Heart right ventricle (tissue), 16 donors: ENCODE measurements at places on chromosomes 11 and 22. TPM values are rescaled to one million over a fixed set of nuclear protein-coding genes. Genes with fewer than 3 reads are reported as not detected.
A peak's percentile ranks its signal among the peaks of the same experiment; 100 is the strongest.

MMP10 gene
- total RNA-seq = not detected

GRCh38 chr11:35063488-35063931 is 75.5 kb upstream of the CD44 start:
- H3K27ac ChIP-seq = no peak overlapping the region
- no peak for DNase-seq
- peaks cover 11% of the 10 kb centered on the region for H3K4me1 ChIP-seq
- H3K4me3 ChIP-seq = no peak overlapping the region
- no peaks in the 10 kb centered on the region for H3K27me3 ChIP-seq

GRCh38 chr11:85844439-85845123 is 10.6 kb upstream of the CCDC83 start:
- H3K4me1 ChIP-seq = no peaks in the 10 kb centered on the region
- no peaks in the 10 kb centered on the region for H3K27me3 ChIP-seq

- H3K36me3 ChIP-seq = no peaks in the 10 kb centered on the region
- H3K4me1 ChIP-seq = peaks cover 15% of the 10 kb centered on the region
- no peak for DNase-seq
- no peak overlapping the region for H3K27ac ChIP-seq
- H3K27me3 ChIP-seq = no peaks in the 10 kb centered on the region
These were observed 3.6 kb downstream of the CLTCL1 start for GRCh38 chr22:19287889-19288288.

DNA sequence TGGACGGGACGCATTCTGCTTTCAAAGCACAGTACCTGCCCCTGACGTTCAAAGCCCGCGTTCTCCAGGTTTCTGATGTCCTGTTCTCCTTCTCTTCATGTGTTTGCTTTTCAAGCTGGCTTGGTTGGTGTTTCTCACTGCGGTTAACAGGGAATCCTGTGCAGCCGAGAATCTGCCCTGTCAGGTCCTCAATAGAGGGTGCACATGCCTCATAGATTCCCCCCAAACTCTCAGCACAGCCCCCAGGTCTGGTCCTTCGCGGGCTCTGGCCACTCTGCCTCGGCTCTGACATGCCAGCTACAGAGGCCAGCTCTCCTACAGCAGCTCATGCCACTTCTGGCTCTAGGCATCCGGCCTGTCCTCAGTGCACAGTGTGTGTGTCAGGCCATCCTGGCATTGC is 1343.8 kb downstream of the TBC1D22A start:
- H3K4me3 ChIP-seq = no peak overlapping the region
- no peak for DNase-seq

DNA sequence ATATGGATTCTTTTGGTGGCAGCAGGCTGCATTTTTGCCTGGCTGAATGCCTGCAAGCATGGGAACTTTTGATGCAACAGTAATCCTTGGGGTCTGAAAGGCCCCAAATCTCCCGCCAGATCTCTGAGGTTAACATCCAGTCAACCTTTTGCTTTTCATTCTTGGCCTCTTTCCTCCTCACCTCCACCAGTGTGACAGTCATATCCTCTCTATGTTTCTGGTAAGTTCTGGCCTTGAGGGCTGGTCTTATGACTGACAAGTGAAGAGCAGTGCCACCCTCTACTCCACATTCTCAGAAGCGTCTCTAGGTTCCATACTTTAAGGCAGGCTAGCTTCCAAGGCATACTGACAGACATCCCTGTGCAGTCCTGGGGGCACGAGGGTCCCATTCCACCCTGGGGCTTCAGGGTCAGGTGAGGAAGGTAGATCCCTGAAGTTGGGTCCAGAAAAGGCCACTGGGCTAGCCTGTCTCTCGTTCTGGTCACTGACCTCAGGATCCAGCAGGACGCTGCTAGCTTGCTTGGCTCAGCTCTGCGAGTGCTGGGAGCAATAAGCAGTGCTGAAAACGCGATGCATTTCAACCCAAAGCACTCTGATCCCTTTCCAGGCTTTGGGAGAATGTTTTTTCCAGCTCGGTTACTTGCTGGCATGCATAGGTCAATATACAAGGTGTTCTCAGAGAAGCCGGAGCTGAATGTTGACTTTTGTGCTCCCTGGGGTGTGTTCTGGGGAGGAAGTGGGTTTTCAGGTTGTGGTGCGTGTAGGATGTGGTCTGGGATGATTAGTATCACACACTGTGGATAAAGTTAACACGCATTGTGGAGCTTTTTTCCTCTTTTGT is 75.2 kb downstream of the PTPRJ start:
- H3K36me3 ChIP-seq = no peaks in the 10 kb centered on the region
- H3K27ac ChIP-seq = no peak overlapping the region
- peaks cover 23% of the 10 kb centered on the region for H3K4me1 ChIP-seq
- H3K27me3 ChIP-seq = no peaks in the 10 kb centered on the region
- no peak for DNase-seq

DNA sequence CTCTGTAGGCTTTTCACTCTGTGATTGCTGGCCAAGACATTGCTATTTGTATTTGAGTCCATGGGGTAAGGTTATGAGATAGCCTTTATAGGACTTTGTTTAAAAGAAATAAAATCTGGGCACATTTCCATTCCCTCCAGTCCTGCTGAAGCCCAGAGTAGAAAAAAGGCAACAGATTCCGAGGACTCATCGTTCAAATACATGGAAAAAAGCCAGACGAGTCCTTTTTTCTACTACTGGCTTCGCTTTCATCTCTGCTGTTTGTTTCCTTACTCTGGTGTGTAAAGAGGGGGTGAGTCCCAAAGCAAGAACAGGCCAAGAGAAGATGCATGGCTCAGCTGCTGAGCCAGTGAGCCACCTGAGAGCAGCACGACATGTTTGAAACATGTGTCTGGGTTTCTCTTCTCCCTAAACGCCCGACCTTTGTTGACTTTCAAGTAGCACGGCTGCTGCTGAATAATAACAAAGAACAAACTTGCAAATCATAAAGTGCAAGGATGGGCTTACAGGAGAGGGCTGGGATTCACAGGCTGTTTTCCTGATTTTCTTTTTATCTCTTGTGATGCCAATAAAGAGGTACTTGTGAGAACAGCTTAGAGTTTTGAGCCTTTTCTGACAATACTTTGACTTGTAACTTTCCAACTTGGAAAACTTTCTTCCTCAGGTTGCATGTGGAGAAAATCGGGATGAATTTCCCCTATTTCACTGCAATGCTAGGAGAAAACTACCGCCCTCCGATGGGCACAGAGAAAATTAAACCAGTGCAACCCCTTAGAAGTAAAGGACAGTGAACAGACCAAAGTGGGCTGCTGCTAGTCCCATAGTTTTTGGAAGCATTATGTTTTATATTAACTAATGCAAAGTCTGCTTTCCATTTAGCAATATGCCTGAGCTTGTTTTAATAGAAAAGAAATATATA is 195.2 kb upstream of the RAG2 start:
- H3K4me1 ChIP-seq = no peaks in the 10 kb centered on the region
- no peaks in the 10 kb centered on the region for H3K36me3 ChIP-seq
- H3K4me3 ChIP-seq = peak overlapping the region; percentile 3

- H3K4me3 ChIP-seq = no peak overlapping the region
- H3K27ac ChIP-seq = no peak overlapping the region
- DNase-seq = no peak
These were observed 30.1 kb downstream of the PPM1F start for GRCh38 chr22:21922370-21923162.

- no peak overlapping the region for H3K4me3 ChIP-seq
- no peak overlapping the region for H3K27ac ChIP-seq
- H3K4me1 ChIP-seq = peaks cover 8% of the 10 kb centered on the region
- DNase-seq = no peak
- no peaks in the 10 kb centered on the region for H3K36me3 ChIP-seq
These were observed 2.1 kb upstream of the DMC1 start for GRCh38 chr22:38572065-38572464.

DNA sequence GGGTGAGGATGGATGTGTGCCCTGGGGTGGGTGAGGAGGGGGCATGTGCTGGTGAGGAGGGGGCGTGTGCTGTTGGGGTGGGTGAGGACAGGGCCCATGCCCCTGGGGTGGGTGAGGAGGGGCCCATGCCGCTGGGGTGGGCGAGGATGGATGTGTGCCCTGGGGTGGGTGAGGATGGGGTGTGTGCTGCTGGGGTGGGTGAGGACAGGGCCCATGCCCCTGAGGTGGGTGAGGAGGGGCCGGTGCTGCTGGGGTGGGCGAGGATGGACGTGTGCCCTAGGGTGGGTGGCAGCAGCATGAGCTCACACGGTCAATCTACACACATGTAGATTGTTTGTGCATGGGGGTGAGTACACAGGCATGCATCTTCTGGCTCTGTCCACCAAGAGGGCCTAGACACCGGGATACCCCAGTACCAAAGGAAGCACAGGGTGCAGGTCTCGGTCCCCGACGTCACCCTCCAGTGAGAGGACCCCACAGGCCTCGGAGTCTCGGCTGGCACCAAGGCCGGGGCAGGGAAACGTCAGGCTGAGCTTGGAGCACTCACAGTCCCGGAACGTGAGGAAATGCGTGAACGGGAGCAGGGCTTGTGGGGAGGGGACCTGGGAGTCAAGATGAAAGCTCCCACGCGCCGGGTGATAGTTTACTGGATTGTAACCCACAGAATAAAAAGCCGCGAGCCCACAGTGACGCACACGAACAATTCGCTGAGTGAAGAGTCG is 37.4 kb upstream of the TOLLIP start:
- no peak overlapping the region for H3K4me3 ChIP-seq
- no peak for DNase-seq
- no peak overlapping the region for H3K27ac ChIP-seq
- H3K4me1 ChIP-seq = no peaks in the 10 kb centered on the region

- peaks cover 14% of the 10 kb centered on the region for H3K4me1 ChIP-seq
- DNase-seq = no peak
- no peak overlapping the region for H3K4me3 ChIP-seq
These were observed 52.8 kb downstream of the MN1 start for GRCh38 chr22:27748751-27749191.

- H3K4me1 ChIP-seq = peaks cover 20% of the 10 kb centered on the region
- no peaks in the 10 kb centered on the region for H3K36me3 ChIP-seq
- H3K27ac ChIP-seq = no peak overlapping the region
- DNase-seq = no peak
- no peak overlapping the region for H3K4me3 ChIP-seq
These were observed 31.9 kb downstream of the MRGPRD start for GRCh38 chr11:68948935-68949334.

DNA sequence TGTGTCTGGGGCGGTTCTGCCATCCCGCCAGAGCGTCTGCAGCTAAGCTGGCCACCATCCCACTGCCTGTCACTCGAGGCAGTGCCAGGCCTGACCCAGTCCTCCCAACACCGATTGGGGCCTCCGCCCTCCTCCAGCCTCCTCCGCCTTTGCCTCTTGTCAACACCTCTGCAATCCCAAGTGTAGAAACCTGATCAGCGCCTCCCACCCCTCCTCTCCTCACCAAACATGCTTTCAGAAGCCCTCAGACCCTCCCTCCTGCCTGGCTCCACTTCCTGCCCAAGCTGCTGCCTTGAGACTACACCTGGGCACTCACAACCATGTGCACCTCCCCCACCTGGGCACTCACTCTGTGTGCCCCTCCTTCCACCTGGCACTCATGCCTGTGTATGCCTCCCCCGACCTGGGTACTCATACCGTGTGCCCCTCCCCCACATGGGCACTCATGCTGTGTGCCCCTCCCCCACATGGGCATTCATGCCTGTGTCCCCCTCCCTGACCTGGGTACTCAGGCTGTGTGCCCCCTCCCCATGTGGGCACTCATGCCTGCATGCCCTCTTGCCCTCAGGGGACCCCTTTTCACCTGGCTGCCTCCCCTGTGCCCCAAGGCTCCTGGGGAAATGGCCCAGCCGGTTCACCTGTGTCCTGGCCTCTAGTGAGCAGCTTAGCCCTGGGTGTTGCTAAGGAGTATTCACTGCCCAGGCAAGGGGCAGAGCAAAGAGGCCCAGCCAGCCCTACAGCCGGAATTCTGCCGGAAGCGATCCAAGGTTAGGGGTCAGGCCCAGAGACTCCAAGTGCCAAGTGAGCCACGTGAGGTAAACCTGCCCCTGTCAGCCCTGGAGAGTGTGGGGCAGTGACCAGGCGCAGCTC is 5.5 kb upstream of the IFITM10 start:
- DNase-seq = peak; percentile 66
- peak overlapping the region; percentile 98 for H3K27ac ChIP-seq
- H3K36me3 ChIP-seq = no peaks in the 10 kb centered on the region
- H3K27me3 ChIP-seq = no peaks in the 10 kb centered on the region
- no peak overlapping the region for H3K4me3 ChIP-seq
- H3K4me1 ChIP-seq = peaks cover 72% of the 10 kb centered on the region
